Esophagus squamous epithelium (tissue), 5 donors: ENCODE measurements at places on chromosomes 1 and 21.

DNA sequence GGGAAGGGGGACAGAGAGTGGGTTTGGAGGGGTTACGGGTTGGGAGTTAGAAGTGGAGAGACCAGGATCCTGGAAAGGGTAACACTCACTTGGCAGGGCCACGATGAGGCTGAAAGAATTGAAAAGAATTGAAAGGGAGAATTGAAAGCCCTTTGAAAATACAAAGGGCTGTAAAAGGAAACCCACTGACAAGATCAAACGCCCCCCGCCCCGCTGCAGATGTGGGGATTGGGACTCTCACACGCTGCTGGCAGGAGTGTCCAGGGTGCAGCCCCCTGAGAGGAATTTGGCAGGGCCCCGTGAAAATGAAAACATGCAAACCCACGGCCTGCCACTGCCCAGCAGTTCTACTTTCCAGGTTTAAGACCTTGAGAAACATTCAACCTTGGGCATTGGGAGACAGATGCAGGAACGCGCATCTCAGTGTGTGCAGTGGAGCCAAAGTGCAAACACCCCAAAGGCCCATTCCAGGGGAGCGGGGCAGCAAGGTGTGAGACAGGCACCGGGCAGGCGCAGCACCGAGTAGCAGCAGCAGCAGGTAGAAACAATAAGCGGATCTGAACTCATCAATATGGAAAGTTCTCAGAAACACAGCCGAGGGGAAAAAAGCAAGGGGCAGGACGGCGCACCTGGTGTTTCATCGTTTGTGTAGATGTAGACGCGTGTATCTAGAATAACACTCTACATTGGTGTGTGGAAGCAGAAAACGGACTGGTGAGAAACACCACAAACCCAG lies 8.3 kb upstream of the TNFRSF1B start:
- DNase-seq, result no peak

GRCh38 chr1:218778257-218779126 lies 395.2 kb upstream of the LYPLAL1 start:
- DNase-seq, result no peak

DNA sequence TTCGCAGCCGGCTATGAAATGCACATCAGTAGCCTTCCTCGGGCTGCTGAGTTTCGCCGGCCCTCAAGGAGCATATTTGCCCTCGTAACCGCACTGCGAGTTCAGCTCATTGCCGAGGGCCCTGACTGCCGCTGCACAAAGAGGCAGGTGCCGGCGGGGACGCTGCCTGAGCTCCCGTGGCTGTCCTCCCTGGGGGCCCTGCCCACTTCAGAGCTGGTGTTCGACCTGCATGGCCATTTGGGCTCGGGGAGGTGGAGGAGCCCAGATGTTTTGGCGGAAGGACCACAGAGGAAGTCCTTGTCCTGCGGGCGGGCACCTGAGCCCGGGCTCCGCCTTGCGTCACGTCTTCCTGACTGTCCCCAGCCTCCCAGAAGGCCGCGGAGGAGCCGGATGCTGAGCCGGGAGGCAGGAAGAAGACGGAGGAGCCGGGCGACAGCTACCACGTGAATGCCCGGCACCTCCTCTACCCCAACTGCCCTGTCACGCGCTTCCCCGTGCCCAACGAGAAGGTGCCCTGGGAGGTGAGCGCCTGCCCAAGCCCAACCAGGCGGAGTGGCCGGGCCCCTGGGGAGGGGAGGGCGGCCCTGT lies 29.9 kb upstream of the LRRC3 start:
- no peak for DNase-seq

DNA sequence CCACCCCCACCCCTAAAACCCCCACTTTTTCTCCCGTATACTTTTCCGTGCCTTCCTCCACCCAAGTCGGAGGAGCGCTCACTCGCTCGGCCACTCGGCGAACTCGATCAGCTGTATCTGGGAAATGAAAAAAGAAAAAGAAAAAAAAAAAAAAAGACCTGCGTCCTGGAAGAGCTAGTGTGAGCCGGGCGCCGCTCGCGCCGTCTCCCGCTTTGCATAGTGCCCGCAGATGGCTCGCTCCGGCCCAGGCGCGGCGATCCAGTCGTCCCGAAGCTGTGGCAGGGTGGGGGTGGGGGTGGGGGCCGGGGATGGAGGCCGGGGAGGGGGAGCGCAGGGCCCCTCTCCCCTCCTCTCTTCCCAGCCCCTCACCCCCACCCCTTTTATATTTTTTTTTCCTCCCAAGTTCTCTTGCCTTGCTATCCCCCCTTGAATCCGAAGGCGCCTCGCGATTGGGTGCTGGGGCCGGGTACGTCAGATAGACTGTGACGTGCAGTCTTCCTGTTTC lies 299 bp upstream of the PROX1 start:
- no peak for DNase-seq

- no peak for DNase-seq
Measured at GRCh38 chr1:57678138-57678537, 254.3 kb upstream of the DAB1 start.

GRCh38 chr1:17192394-17193221 lies 12.3 kb upstream of the PADI1 start:
- no peak for DNase-seq

GRCh38 chr1:51214615-51215131 lies 21.4 kb upstream of the RNF11 start:
- DNase-seq, result no peak

- DNase-seq, result no peak
Measured at GRCh38 chr1:87615491-87615890, 286.8 kb downstream of the LMO4 start.

DNA sequence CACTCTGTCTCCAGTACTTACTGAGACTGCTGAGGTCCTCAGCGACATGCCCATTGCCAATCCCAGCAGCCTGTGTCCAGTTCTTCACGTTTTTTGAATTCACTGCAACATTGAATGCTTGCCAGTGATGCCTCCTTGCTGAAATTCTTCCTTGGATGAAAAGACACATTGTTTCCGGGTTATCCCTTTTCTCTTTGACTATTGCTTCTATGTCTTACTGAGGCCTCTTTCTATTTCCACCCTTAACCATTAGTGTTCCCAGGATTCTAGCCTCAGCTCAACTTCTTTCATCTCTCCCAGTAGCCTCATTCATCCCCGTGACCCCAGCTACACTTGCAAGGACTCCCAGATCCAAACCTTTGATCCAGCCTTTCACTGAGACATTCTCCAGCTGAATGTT lies 46.5 kb upstream of the KIF26B start:
- DNase-seq, result no peak

DNA sequence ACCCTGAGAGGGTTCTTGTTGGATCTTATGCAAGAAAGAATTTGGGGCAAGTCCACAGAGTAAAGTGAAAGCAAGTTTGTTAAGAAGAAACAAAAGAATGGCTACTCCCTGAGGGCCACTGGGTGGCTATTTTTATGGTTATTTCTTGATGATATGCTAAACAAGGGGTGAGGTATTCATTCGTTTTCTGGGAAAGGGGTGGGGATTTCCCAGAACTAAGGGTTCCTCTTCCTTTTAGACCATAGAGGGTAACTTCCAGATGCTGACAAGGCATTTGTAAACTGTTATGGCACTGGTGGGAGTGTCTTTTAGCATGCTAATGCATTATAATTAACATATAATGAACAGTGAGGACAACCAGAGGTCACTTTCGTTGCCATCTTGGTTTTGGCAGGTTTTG lies 18.2 kb upstream of the IFI6 start:
- DNase-seq, result no peak

- no peak for DNase-seq
Measured at GRCh38 chr21:9774347-9774746, 747.0 kb upstream of the TPTE start.

- DNase-seq, result no peak
Measured at GRCh38 chr1:21828506-21829210, 16.6 kb downstream of the LDLRAD2 start.
